ENCODE measurements at places on chromosomes 2 and 18.

DNA sequence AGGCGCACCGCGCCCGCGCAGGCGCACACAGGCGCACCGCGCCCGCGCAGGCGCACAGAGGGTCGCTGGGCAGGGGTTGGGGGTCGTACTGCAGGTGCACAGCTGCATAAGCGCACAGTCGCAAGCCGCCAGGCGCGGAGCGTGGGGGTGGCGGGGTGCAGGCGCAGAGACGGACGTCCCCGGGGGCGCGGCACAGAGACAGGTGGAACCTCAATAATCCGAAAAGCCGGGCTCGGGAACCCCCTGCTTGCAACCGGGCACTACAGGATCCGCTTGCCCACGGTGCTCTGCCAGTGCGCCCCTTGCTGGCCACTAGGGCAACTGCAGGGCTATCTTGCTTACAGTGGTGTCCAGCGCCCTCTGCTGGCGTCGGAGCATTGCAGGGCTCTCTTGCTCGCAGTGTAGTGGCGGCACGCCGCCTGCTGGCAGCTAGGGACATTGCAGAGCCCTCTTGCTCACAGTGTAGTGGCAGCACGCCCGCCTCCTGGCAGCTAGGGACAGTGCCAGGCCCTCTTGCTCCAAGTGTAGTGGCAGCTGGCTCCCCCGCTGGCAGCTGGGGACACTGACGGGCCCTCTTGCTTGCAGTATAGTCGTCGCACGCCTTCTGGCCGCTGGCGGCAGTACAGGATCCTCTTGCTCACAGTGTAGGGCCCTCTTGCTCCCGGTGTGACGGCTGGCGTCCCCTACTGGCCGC, 34.9 kb downstream of the FAM110C start:
- DNase-seq, result no peak

- no peak for DNase-seq
Observed at GRCh38 chr2:222315443-222316121, 16.8 kb upstream of the PAX3 start.

- no peak for DNase-seq
Observed at GRCh38 chr2:234025891-234026401, 24.6 kb upstream of the SPP2 start.

DNA sequence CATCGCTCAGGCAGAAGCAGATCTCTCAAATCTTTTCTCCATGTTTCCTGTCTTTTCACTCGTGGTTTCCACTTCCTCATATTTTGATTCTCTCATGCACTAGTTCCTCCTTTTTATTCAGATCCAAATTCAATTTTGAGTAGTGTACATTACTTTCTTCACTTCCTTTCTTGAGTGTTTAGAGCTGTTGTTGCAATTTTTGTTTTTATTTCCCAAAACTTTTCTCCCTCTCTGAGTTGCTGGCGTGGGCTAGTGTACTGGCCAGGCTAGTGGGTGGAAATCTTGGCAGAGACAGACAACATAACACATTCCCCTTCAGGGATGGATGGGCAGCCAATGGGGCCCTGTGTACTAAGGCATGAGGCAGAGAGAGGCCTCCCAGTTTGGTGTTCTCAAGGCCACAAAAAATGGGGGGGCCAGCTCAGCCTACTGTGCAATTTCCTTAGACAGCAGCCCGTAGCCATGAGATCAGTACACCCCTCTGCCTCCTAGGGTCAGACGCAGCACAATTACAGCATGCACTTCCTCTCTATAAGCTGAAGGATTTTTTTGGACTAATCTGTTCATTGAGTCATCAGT, 145.1 kb upstream of the PID1 start:
- DNase-seq, result peak; percentile 36

DNA sequence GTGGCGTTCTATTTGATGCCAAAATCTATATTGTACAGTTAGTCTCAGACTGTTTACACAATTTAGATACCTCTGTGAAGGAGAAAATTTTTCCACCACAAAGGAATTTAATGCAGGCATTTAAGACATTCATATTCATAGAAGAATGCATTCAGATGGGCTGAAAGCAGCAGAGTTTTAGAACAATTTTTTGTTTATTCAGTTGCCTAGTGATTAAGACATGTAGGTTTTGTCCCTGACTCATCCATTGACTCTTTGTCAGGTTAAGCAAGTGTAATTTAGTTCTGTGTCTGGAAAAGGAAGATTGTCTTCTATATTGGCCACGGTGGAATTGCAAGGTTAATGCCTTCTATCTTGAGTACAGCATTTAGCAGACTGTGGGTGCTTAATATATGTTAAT, 515.0 kb downstream of the PARD3B start:
- DNase-seq, result no peak

DNA sequence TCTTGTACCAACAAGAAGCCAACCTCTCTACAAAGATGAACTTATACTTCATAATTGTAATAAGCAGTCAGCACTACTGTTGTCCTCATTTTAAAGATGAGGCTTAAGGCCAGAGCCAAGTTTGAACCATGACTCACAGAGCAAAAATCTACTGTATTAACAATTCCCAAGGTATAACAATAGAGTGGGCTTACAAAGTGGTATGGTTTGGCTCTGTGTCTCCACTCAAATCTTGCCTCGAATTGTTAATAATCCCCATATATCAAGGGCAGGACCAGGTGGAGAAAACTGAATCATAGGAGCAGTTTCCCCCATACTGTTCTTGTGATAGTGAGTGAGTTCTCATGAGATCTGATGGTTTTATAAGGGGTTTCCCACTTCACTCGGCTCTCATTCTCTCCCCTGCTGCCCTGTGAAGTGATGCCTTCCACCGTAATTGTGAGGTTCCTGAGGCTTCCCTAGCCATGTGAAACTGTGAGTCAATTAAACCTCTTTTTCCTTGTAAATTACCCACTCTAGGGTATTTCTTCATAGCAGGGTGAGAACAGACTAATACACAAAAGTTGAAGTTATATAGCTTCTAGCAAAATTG, 19.5 kb downstream of the MRPL44 start:
- no peak for DNase-seq

GRCh38 chr2:124585277-124585676, 560.2 kb downstream of the CNTNAP5 start:
- no peak for DNase-seq

DNA sequence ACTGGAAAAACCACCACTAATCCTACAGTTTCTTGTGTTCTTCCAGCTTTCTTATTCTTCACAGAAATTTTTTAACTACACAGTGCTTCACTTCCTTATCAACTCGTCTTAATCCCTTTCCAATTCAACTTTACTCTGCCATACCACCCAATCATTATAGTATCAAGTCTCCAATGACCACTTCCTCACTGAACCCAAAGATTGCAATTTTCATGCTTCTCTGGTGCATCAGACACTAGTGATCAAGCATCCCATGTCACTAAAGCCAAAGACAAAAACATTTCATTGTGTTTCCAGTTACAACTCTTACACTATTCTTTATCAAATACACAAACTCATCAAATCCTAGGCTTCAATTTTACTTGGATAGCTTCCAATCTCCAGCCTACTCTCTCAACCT, 9.5 kb downstream of the CHAC2 start:
- no peak for DNase-seq

DNA sequence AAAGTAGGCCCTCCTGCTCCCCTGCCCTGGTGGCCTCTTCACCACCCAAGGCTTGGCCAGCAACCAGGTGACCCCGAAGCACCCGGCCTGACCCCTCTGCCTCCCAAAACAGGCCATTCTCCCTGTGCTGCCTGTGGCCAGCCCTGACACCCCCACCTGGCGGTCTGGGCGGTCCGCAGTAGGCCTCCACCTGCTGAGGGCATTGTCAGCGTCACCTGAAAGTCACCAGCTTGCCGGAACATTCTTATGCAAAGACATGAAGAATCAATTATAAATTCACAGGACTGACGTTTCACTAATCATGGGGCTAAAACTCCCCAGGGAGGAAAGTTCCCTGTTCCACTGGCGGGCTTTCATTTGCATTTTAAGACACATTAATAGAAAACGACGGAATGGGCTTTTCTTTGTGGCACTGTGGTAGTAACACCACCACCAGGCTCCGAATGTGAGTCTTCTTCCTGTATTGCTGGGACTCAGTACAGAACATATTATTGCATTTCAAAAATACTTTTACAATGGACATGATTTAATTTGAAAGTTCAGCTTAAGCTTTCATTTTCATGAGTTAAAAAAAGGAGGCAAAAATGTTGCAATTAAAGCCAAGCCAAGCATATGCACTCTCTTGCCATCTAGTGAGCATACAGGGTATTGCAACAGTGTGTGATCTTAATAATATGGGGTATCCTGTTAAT, 57.4 kb downstream of the ADI1 start:
- no peak for DNase-seq

DNA sequence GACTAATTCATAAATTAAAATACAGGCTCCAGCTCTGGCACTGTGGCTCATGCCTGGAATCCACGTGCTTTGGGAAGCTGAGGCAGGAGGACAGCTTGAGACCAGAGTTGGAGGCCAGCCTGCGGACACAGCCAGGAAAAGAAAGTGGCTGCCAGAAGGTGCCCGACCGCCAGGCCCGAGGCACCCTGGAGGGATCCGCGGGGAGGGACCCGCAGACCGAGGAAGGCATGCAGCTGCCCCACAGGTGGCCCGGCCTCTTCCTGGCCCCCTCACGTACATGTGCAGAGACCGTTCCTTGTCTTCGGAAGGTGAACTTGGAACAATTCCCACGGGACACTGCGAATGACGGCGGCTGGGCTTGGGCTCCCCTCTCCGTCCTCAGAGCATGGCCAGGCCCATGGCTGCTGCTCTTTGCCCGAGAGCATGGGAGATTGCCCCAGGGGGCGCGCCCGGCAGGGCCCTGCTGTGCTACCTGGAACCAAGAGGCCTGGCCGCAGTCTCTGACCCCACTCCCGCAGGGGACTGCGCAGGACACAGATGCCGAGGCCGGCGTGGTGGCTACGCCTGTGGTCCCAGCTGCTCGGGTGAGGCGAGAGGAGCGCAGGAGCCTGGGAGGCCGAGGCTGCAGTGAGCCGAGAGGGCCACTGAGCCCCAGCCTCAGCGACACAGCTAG, 55.6 kb upstream of the IMP4 start:
- DNase-seq, result no peak

GRCh38 chr18:10306779-10307178, 147.7 kb upstream of the APCDD1 start:
- no peak for DNase-seq

- DNase-seq, result no peak
Observed at GRCh38 chr2:58131191-58132011, 84.8 kb downstream of the VRK2 start.

DNA sequence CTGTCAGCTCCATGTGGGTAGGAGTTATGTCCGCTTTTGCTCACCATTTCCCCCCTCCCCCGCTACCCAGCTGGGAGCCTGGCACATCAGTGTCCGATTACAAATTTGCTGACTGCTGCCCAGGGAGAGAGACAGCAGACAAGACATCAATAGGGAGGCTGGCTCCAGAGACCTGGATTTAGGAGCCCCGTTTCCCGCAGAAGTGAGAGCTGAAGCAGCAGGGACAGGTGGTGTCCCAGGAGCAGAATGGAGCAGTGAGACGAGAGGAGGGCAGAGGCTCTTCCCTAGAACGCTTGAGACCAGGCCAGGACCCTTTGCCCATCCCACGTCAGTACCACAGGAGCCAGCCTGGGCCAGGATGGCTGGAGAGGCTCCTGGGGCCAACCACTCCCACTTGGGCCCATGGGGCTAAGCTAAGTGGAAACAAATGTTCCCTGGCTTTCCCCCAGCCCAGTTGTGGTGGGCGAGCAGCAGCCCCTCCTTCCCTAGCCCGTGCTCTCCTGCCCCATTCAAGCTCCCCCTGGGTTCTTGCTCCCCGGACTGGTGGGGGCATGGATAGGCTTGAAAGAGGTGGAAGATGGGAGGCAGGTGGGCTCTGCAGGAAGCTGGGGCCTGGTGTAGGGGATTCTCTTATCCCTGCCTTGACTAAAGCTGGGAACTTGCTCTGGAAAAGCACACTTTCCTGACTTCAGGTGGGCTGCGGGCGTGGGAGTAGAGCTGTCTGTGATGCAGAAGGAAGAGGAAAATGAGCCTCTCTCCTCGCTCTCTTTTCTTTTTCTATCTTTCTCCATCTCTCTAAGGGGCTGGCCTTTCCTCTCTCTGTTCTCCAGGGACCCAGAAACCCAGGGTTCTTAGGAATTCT, 4.1 kb upstream of the WNT6 start:
- DNase-seq, result no peak

- DNase-seq, result no peak
Observed at GRCh38 chr2:30231996-30232800, 864 bp downstream of the LBH start.

DNA sequence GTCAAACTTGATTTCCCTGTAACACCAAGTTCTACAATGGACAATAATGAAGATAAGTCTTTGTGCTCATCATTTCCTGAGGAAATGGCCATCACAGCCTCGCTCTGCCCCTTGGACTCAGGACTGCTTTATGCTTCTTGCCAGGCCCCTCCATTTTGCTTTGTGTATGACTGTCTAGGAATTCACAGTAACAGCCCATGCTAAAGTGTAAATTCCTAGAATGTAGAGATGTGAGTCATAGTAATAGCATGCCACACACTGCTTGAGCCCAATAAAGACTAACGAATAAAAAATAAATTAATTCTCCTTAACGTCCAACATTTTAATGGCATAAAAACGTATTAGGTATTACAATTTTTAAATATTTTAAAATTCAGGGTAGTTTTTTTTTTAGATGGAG, 226.5 kb downstream of the PID1 start:
- no peak for DNase-seq

- no peak for DNase-seq
Observed at GRCh38 chr2:32366595-32366994, 9.8 kb downstream of the BIRC6 start.

DNA sequence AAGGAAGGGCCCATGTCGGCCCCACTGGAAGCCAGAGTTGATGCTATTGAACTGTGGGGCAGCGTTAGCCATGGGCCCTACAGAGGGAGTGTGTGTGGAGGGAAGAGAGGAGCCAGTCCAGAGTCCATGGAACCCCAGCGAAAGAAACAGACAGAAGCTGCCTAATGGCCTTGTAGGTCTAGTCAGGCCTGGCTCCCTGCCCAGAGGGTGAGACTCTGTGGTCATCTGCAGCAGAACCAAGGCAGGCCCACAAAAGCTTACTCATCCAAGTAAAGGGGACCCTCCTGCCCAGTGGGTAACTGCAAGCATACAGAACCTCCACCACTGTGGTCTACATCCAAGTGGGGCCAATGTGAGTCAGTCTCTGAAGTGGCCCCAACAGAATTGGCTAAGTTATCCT, 439.8 kb downstream of the TGIF1 start:
- no peak for DNase-seq

DNA sequence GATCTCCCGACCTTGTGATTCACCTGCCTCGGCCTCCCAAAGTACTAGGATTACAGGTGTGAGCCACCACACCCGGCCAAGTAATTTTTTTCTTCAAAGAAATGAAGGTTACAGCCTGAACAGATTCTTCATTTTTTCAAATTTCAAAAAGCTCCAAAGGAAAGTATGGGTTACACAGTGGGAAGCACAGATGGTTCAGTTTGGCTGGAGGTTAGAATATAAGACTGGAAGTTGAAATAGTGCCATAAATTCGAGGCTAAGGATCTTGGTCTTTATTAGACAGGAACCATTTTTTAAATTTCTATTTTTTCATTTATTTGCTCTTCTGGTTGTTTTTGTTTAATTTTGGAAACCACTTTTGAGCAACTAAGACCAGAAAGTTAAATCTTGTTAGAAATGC, 120.0 kb downstream of the STK39 start:
- DNase-seq, result no peak

Measured in caudate nucleus (tissue), 63 donors.